A549 treated with Mapracorat at 1 μM for 4 hours (cell line): ENCODE measurements at places on chromosomes 13 and 19. TPM values are rescaled to one million over a fixed set of nuclear protein-coding genes. Genes with fewer than 3 reads are reported as not detected.

ACP7 gene
- 0.05 to 0.17 TPM in 2 of 5 replicates, not detected in the others for total RNA-seq

RNF17 gene
- total RNA-seq: not detected in 5 replicates

CYP2F1 gene
- total RNA-seq: not detected in 5 replicates

HSPB6 gene
- total RNA-seq: 0.12 to 0.28 TPM (median 0.19 TPM) in 3 of 5 replicates, not detected in the others

TEAD2 gene
- 14.1 to 20.5 TPM (median 17.5 TPM) in 5 replicates for total RNA-seq

NCAN gene
- 0.05 to 0.16 TPM (median 0.05 TPM) in 4 of 5 replicates, not detected in the other for total RNA-seq

KLK12 gene
- not detected in 5 replicates for total RNA-seq

RYR1 gene
- total RNA-seq: 5.4 to 6.3 TPM (median 6.1 TPM) in 5 replicates

OR7C1 gene
- not detected in 5 replicates for total RNA-seq

ELAVL3 gene
- total RNA-seq: 0.09 to 0.21 TPM (median 0.15 TPM) in 4 of 5 replicates, not detected in the other

LPAR2 gene
- total RNA-seq: 3.1 to 5.2 TPM (median 4.6 TPM) in 5 replicates
